Mucosa of gallbladder (tissue), 1 donor: ENCODE measurements at places on chromosomes 1 and 21.

DNA sequence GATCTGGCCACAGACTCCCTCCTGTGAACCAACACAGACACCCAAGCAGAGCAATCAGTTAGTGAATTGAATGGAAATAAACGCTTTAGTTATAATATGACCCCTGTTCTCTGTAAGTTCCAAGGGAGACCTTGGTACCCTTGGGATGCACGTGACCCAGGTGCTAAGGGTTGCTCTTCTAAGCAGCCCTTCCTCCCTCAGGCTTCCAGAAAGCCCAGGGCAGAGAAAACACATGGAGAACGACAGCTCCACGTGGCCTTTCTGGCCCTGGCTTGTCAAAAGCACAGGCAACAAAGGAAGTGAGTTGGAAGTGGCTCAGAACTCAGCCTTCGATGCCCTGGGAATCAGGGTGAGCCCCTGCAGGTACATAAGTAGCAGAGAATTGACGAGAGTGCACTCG lies 57.4 kb downstream of the LACTBL1 start:
- no peak for DNase-seq

- no peak for DNase-seq
Observed at GRCh38 chr1:47751193-47751592, 246.0 kb downstream of the TRABD2B start.

DNA sequence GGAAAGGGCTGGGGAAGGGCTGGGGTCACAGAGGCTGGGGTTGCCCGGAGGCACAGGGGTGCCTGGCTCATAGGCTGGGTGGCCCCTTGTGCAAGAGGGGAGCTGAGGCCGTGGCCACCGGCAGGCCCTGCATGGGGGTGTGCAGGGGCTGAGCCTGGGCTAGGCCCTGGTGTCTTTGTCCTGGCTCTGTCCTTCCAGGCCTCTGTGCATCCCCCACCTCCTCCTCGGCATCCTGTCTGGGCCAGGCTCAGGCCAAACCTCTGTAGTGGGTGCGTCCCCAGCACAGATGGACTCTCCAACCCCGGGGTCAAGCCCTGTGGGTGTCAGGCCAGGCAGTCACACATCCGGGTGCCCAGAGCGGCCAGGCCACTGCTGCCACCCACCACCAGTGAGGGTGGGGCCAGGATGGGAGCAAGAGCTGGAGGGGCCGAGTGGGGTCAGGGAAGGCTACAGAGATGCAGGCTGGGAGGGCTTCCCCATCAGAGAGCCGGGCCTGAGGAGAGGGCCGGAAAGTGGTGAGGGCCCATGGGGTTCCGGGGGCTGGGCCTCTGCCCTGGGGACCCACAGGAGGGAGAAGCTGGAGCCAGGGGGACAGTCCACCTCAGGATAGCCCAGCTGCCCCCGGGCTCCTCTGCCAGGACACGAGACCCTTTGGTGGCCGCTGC lies 19.4 kb downstream of the PANK4 start:
- DNase-seq, result no peak

DNA sequence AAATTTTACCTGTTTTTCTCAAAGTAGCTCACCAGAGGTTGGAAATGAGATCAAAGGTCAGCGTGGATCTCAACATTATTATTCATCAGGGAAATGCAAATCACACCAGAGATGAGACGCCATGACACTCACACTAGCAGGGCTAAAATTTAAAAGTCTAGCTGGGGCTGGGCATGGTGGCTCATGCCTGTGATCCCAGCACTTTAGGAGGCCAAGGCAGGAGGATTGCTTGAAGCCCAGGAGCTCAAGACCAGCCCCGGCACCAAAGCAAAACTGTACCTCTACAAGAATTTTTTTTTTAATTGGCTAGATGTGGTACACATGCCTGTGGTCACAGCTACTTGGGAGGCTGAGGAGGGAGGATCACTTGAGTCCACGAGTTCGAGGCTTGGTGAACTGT lies 41.4 kb upstream of the PCBP3 start:
- DNase-seq, result no peak

GRCh38 chr1:165877940-165878556 lies 50.6 kb downstream of the UCK2 start:
- DNase-seq, result no peak

- no peak for DNase-seq
Observed at GRCh38 chr1:238606457-238606856, 715.7 kb upstream of the ZP4 start.

GRCh38 chr1:210743038-210743437 lies 390.9 kb downstream of the KCNH1 start:
- DNase-seq, result no peak

GRCh38 chr1:18734001-18734400 lies 103.4 kb downstream of the PAX7 start:
- no peak for DNase-seq

DNA sequence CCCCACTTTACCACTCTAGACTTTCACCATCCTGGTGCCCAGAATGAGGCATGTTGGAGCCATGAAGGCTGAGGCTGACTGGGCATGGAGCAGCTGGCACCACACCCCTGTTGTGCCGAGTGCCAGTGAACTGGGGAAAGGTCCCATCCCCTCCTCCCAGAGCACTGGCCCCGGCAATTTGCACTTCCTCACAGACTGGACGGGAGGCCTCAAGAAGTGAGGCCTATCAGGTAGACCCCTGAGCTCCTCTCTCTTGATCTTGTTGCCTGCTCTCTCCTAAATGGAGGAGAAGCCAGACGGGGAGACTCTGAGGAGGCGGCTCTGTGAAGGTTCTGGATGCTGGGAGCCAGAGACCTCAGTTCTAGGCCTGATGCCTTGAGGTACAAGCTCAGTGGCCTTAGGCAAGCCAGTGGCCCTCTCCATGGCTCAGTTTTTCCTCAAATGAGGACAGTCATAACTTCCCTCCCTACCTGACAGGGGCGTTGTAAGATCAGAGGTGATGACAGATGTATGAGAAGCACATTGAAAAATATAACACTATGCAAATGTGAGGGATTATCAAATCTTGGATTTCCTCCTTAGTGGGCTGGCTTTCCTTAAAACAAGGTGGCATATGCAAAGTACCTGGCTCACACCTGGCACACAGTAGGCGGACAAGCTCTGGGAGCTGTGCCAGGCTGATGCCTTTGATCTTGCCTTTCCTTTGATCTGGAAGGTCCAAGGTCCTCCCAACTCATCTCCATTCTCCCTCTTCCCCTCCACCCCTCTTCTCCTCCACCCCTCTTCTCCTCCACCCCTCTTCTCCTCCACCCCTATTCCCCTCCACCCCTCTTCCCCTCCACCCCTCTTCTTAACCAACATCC lies 6.7 kb downstream of the GRHL3 start:
- no peak for DNase-seq

GRCh38 chr1:72847651-72848050 lies 565.3 kb upstream of the NEGR1 start:
- DNase-seq, result no peak
